ENCODE measurements at places on chromosomes 2 and 18.

GRCh38 chr2:10777842-10778723, 34.5 kb downstream of the PDIA6 start:
- no peak for DNase-seq

GRCh38 chr18:2857491-2858131, 10.8 kb downstream of the EMILIN2 start:
- no peak for DNase-seq

- no peak for DNase-seq
Observed at GRCh38 chr2:136653861-136654260, 111.5 kb upstream of the THSD7B start.

GRCh38 chr18:37272841-37273240, 292.8 kb downstream of the CELF4 start:
- DNase-seq: no peak

GRCh38 chr2:20451000-20451290, 4.1 kb downstream of the RHOB start:
- DNase-seq: no peak

DNA sequence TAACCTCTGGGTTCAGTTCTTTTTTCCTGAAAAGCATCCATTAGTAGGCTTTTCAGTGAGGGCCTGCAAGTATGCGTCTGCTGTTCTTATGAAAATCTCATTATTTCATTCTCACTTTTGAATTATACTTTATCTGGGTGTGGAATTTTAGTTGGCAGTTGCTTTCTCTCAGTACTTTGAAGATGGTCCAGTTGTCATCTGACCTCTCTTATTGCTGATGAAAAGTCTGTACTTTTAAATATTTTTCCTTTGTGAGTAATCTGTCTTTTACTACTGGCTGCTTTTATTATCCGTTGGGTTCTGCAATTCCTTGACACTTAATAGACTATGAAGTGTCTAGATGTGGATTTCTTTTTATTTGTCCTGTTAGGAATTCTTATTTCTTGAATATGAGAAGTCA, 307.8 kb downstream of the CYP26B1 start:
- DNase-seq: no peak

GRCh38 chr18:10315522-10315921, 138.9 kb upstream of the APCDD1 start:
- no peak for DNase-seq

GRCh38 chr2:106223347-106223746, 29.2 kb upstream of the UXS1 start:
- no peak for DNase-seq

- DNase-seq: no peak
Observed at GRCh38 chr2:128284037-128284441, 34.6 kb downstream of the HS6ST1 start.

DNA sequence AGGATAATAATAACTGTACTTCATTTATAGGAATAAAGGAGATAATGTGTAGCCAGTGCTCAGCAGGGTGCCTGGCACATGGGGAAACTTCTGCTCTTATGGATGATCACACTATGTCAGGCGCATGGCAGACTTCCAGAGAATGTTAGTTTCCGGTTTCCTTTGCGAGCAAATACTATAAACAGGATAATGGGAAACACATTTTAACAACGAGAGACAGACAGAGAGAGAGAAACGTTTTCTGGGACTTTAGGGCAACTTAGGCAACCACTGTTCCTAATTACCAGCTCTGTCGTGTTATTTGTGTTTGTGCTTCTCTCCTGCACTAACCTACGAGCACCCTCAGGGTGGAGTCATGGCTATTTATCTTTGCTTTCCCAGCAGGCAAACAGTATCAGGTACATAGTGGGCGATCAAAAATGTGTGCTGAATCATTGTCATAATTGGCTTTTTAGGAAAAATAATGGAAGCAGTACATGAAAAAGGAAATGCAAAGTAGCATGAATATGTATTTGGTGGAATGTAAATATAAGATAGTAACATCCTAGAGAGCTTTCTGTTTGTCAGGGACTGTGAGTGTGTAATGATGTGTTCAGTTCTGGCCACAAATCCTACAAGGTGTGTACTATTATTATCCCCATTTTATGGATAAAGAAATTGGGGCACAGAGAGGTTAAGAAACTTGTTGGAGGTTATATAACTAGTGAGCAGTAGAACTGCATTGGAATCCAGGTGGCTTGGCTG, 36.8 kb upstream of the IGFBP2 start:
- DNase-seq: no peak

GRCh38 chr2:165660361-165660760, 133.7 kb downstream of the GALNT3 start:
- no peak for DNase-seq

DNA sequence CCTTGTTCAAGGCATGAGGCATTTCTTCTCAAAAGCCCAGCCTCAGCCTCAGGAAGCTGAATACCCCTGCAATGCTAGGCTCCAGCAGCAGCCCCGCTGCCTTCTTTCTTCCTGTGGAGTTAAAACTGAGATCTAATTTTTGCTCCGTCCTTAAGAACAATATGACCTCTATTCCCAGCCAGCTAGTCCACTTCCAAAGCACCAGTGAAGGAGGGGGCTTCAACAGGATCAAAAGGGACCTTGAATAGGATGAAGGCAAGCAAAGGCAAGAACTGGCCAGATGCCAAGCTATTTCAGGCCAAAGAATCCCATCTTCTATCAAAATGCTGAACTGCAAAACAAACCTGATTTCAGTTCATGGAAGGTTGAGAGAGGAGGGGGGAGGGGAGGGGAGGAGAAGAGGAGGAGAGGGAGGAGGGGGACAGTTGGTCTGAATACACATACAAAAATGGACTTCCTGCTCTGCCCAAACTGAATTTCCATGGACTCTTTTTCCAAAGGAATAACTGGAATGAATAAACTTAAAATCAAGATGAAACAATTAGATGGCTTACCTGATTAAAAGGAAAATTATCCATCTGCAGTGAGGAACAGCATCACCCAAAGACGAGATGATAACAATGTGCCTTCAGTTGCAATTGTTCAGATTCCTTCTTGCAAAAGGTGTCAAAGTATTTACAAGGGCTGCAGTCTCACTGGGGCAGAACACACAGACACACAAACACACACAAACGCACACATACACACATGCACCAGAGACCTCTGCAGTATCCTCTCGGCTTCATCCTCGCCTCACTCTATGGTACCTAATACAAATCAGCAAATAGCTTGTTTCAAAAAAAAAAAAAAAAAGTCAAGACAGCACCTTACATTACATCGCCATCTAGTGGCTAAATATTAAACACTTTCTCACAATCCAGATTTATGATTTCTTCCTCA, at the start of gene SCN1A:
Gene SCN1A (minus strand): TSS at position 804 of the 939 bp plus-strand sequence. CDS start 54,399 bp downstream, outside the sequence.
- DNase-seq: no peak
